ENCODE measurements at places on chromosomes 5 and 9.

GRCh38 chr5:149239917-149240316, 31.7 kb upstream of the AFAP1L1 start:
- DNase-seq = no peak

DNA sequence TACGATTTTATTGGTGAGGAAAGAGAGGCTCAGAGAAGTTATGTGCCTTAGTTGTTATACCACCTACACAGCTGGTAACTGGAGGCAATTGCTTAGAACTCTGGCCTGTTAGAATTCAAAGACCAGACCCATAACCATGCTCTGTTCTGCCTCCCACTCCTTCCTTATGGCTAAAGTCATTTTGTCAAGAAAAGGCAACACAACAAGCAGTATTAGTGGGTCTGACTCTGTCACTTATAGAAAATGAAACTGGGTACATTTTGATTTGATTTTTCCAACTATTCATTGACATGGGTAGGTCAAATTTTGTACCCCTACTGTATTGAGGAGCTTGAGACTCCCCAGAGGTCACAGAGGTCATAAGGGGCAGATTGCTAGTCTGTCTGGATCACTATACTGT, 44.5 kb upstream of the NR3C1 start:
- no peak for DNase-seq

DNA sequence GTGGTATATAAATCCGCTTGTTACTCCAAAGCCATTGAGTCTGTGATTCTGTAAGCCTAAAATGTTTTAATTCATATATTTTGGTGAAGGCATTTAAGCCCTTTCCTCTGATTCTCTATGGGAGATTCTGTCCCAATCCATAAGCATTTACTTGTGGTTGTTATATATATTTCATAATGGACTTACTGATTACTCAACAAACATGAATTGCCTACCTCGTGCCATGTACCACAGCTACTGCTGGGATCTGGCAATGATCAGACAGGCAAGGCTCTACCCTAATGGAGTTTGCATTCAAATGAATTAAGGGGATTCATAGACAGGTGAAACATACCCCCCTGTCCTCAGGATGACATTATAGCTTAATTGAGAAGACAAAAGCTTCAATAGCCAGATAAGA, 54.5 kb downstream of the C9orf152 start:
- DNase-seq = no peak

DNA sequence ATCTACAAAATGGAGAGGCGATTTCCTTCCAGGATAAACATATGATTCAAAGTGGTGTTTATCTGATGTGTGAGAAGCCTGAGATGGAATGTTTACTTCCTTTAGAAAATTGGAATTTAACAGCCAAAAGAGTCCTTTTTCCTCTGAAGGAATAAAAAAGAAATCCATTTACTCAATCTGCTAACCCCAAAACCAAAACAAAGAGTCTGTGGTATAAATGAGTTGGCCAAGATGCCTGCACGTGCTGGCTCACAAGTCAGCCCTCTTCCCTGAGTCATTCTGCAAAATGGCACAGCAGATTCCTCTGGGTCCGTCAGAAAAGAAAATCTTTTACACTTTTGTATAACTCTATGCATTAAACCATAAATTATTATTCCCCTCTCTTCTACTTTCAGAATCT, 60.8 kb downstream of the EBF1 start:
- DNase-seq = peak; percentile 92

GRCh38 chr9:124260769-124261603, 3.2 kb downstream of the NEK6 start:
- no peak for DNase-seq

GRCh38 chr9:135906291-135907005, 898 bp downstream of the CAMSAP1 start:
- no peak for DNase-seq
